Stimulated activated CD8-positive, alpha-beta memory T cell treated with anti-CD3 and anti-CD28 coated beads, Interleukin-2, amount 100 ng/mL, for 48 hours (primary cell): ENCODE measurements at places on chromosomes 1 and 21.

DNA sequence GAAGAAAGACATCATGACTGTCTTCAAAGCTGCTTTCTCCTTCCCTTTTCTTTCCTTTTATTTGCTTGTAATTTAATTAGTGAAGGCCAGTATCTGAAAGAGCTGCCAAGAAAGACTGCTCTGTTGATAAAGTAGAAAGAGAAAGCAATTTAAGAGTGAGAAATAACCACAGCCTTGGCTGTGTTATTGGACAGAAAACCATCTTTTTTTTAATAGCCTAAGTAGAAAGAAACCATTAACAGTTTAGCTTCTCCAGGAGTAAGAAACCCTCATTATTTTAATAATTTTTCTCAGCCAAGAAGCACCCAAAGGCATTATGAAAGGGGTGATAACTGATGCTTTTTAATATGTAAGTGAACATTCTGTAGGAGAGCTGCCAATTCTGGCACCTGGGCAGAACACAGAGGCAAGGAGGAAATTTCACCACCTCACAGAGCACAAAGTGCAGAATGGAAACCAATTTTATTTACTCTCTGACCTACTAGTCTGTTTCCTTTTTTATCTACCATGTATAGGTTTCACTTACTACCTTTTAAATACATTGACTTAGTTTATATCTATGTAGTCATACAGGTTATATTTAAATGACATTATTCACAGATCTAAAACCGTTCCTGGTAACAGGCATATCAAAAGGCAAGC lies 703.2 kb downstream of the MRPL39 start:
- DNase-seq: no peak

DNA sequence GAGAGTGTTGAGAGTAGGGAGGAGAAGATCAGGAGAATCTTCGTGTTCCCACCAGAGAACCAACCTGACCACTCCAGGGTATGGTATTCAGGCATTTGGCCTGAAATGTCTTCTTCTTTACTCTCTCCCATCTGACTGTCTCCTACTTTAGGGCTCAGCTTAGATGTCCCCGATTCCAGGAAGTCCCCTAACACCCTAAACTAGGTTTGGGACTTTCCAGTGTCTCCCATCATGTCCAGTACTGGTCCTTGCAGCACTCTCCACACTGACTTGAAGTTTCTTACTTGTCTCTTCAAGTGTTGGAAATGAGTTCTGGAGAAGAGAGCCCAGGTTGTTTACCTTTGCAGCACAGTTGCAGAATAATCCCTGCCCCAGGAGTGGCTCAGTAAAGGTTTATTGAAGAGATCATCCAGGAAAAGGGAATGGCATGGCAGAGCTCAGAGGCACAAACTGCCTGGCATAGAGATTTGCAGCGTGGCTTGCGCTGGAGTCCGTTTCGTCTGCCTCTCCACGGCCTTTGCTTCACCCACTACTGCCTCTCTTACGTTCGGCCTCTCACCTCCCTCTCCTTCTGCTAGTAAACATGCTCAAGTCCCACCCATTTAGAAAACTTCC lies 6.2 kb upstream of the ELK4 start:
- DNase-seq: no peak

- DNase-seq: peak; percentile 73
These were observed 23.8 kb downstream of the KNCN start for GRCh38 chr1:46527474-46528296.

GRCh38 chr1:157163273-157164127 lies 25.3 kb upstream of the ETV3 start:
- peak; percentile 70 for DNase-seq

GRCh38 chr1:72892461-72892860 lies 610.1 kb upstream of the NEGR1 start:
- DNase-seq: no peak

GRCh38 chr1:226027538-226028217 lies 28.5 kb upstream of the SDE2 start:
- no peak for DNase-seq

DNA sequence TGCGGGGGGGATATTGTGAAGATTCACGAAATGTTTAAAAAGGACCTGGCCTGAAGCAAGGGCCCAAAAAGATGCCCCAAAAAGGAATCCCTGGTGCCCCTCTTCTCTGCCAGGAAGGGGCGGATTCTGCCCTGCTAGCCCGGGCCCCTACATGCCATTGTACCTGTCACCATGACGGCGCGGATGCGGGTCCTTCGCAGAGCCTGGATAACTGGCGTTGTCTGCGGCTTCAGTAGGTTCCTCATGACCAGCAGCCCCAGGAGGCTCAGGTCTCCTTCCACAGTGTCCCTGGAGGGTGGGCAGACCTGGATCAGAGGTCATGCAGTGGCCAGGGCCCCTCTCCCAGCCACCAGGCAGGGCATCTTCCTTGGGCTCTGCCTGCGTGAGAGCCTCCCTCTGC lies 11.2 kb upstream of the MFAP2 start:
- DNase-seq: no peak

- no peak for DNase-seq
These were observed 73.3 kb upstream of the CACNA1E start for GRCh38 chr1:181409981-181410380.

- DNase-seq: no peak
These were observed 170.8 kb downstream of the NFIA start for GRCh38 chr1:61253059-61253735.

- DNase-seq: no peak
These were observed 53.9 kb downstream of the GALNT2 start for GRCh38 chr1:230120921-230121381.

GRCh38 chr21:27954543-27955165 lies 987.8 kb upstream of the ADAMTS5 start:
- no peak for DNase-seq

GRCh38 chr1:41741244-41741643 lies 177.5 kb downstream of the HIVEP3 start:
- DNase-seq: no peak

DNA sequence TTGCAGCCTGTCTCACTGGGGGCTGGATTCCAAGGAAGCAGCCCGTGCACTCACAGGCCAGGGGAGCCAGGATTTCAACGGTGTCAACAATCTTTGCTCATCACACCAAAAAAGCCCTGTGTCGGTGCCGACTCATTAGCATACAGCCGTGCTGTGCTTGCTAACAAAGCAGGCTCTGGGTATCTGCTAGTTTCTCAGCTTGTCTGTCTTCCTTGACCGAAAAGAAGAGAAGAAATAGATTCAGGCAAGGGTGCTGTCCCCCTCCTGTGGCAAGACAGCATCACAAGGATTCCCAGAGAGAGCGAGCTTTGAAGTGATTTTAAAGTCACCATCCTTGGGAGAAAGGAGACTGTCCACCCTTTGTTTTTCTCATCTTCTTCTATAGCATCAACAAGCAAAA lies 214.7 kb downstream of the SDCCAG8 start:
- DNase-seq: no peak

GRCh38 chr1:69814926-69815325 lies 247.2 kb downstream of the LRRC7 start:
- DNase-seq: no peak

- DNase-seq: peak; percentile 13
These were observed 758 bp downstream of the RAD54L start for GRCh38 chr1:46248122-46248920.
